ENCODE measurements at places on chromosomes 5 and 9. TPM values are rescaled to one million over a fixed set of nuclear protein-coding genes. Genes with fewer than 3 reads are reported as not detected.

The CD180 gene
- 0.26 TPM for total RNA-seq

The RGS7BP gene
- total RNA-seq = not detected

The ADAMTS2 gene
- not detected for total RNA-seq

The SHISAL2B gene
- not detected for total RNA-seq

The PCDHGA12 gene
- total RNA-seq = 0.12 TPM

The FAT2 gene
- not detected for total RNA-seq

The FAM151B gene
- 0.23 TPM for total RNA-seq

The TMEM215 gene
- total RNA-seq = not detected

The CDK9 gene
- total RNA-seq = 79.1 TPM

The NXNL2 gene
- not detected for total RNA-seq

The SPATA31C1 gene
- total RNA-seq = not detected

The DMRT3 gene
- total RNA-seq = not detected

The EIF4E1B gene
- not detected for total RNA-seq

The BAAT gene
- 0.07 TPM for total RNA-seq

The PTPRD gene
- not detected for total RNA-seq

The ENTPD8 gene
- not detected for total RNA-seq

The CERCAM gene
- 1.3 TPM for total RNA-seq

The SYNPO gene
- total RNA-seq = not detected

The ALDOB gene
- not detected for total RNA-seq

The PLCXD3 gene
- total RNA-seq = not detected

The ANKRD34B gene
- not detected for total RNA-seq

The CARTPT gene
- not detected for total RNA-seq

The IL9 gene
- total RNA-seq = not detected
